ENCODE measurements at places on chromosomes 1 and 21.
A peak's percentile ranks its signal among the peaks of the same experiment; 100 is the strongest.

DNA sequence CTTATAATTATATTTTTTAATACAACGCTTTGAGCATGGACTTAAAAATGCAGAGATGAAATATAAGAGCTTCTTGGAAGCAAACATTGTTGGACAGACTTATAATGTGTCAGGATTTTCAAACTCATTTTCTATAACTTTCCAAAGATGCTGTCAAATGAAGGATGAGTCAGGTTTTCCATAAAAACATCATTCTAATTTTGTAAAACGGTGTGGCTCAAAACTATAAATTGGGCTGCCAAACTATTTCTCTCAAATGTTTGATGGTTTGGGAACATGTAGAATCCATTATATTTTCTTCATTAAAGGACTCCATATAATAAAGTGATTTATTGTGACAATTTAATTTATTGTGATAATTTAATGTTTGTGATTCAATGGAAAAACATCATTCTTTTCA lies 511.2 kb downstream of the USP25 start:
- DNase-seq: no peak

- peak; percentile 7 for DNase-seq
Measured at GRCh38 chr1:42085596-42085995, 67.6 kb upstream of the GUCA2B start.

DNA sequence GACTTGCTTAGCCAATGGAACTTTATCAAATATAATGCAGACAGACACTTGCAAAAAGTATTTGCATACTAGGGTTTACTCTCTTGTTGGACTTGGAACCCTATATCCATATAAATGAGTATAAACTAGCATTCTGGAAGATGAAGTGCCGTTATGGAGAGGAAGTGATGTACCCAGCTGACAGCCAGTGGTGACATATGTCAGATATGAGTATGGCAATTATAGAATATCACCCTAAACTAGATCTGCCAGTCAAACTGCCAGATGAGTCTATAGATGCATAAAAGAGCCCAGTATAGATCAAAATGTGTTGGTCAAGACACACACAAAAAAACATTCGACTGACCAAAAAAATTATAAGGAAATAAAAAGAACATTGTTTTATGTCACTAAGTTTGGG lies 739.3 kb downstream of the PLA2G4A start:
- no peak for DNase-seq

DNA sequence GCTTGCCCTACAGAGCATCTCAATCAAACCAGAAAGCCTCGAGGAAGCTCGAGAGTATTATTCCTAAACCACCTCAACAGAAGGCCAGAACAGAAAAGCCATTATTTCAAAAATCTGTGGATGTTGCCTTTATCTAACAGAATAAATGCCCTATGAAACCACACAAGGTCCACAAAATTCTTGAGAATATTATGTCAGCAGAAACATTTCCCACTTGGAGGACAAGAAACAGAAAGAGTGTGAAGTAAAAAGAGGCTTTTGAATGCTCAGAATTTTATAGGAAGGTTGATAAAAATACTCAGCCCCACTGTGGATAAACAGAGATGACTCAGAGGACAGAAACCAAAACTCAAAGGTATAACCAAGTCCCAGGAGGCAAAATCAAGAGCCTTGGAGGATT lies 146.4 kb upstream of the LRRC7 start:
- peak; percentile 30 for DNase-seq

DNA sequence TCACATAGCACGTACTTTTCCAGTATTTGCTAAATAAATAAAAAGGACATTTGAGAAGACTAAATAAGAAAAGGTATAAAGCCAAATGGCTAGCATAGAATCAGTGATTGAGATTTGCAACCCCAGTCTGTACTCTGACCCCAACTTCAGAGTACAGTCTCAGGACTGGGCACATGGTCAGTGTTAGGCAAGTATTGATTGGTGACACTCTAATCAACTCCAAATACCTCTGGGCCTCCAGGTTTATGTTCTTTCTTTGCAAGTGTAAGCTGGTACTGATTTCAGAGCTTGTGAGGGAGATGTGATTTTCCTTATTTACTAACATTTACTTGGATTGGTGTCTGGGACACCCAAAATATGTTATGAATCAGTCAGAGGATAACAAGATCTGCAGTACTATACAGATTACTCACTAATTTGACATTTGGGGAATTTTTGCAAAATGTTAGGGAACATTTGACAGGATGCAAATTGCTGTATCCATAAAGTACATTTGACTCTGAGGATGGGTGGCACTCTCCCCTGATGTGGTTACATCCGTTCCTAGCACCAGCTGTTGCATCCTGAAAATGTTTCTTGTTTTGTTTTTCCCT lies 34.2 kb downstream of the LMO4 start:
- no peak for DNase-seq

DNA sequence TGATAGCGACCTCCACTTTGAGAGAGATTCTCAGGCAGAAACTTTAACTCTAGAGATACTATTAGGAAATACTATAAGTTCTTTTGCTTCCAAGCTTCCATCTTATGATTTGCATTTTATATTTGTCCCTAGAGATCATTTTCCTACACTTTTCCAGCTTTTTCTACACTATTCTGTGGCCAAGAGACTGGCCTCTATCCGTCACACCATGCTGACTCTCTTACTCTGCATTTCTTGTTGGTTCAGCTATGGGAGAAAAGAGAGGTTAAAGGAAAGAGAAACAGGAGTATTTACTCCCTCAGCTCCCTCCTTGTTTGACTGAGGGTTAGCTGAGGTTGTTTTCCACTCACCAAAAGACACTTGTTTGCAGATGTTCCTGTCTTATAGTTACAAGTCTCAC lies 665.6 kb upstream of the CXADR start:
- DNase-seq: no peak

GRCh38 chr1:155479205-155479604 lies 83.4 kb downstream of the ASH1L start:
- peak; percentile 21 for DNase-seq
